ENCODE measurements at places on chromosomes 11 and 22.

DNA sequence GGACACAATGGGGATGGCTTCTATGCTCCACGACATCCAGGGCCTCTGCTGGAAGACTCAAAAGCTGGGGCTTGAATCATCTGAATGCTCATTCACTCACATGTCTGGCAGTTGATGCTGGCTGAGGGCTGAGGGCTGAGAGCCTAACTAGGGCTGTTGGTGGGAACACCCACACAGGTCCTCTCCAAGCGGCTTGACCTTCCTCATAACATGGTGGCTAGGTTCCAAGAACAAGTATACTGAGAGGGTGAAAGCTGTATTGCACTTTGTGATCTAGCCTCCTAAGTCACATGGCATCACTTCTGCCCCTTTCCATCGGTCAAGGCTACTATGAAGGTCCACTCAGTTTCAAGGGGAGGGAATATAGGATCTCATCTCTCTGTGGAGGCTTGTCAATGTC lies 7.5 kb downstream of the TMEM151A start:
- no peak for DNase-seq

GRCh38 chr22:20979243-20979809 lies 2.8 kb upstream of the LZTR1 start:
- peak; percentile 90 for DNase-seq

GRCh38 chr22:25569361-25569760 lies 4.9 kb downstream of the GRK3 start:
- no peak for DNase-seq

DNA sequence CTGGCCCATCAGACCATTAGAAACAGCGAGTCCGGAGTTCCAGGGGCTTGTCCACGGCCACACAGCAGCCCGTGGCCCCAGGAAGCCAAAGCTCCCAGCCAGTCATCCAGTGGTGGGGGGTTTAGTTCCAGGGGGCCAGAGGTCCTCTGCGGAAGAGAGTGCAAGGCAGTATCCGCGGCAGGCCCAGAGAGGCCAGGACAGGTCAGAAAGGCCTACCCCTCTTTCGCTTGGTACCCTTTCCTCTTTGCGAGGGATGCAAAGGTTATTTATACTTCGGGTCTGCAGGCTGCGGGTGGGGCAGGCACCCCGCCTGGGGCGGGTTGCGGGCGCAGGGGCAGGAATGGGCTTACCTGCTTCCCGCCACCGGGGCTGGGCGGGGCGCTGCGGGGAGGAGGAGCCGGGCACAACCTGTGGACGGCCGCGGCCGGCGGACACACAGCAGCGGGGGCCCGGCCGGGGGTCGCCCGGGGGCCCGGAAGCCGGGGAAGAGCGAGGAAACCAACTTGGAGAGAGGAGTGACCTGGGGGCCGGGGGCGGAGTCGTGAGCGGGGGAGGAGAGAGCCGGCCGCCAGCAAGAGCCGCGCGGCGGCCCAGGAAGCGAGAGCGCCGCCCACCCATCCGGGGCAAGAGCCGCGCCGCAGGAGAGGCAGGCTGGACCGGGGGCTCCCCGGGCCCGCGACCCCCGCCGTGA lies at the start of gene SH3BP1:
Gene SH3BP1, plus strand, starts transcription at position 600 of the 691 bp plus-strand sequence. CDS start 119 bp downstream, outside the sequence.
- DNase-seq, result peak; percentile 74

DNA sequence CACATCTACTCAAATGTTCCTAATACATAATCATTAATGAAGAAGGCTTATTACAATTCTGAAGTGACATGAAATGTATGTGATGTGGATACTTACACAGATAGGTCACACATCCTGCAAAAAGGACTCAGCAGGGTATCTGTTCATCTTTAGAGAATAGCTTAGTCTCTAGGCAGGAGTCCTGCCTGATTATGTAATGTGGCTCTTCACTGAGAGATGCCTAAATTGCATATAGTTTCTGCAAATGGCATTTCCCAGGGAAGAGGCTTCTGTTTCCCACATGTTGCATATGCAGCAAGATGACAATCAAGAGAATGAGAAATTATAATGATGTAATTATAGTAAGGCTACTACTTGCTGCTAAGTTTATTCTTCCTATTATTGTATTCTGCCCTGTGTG lies 58.8 kb upstream of the SLC36A4 start:
- no peak for DNase-seq

GRCh38 chr11:39910087-39910486 lies 1549.4 kb downstream of the LRRC4C start:
- no peak for DNase-seq

- DNase-seq, result no peak
These were observed 66.8 kb downstream of the TCF20 start for GRCh38 chr22:42203609-42204008.

- DNase-seq, result no peak
These were observed 475.6 kb downstream of the MIAT start for GRCh38 chr22:27133019-27133431.

GRCh38 chr11:17649261-17649660 lies 70.1 kb upstream of the MYOD1 start:
- no peak for DNase-seq

DNA sequence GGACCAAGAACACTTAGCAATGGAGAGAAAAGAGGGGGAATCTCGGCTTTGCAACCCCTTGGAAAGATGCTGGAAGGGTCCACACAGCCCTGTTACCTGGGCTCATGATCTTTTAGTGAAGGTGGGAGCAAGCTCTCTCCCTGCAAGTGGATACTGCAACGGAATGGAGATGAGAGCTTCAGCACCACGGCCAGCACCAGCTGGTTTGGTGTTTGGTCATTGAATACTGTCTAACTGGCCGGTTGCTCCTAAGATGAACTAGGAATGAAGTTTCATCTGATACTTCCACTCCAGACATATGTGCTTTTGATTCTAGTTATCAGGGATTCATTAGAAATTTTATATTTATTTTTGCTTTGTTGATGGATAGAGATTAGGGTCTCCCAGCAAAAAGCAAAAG lies 16.3 kb downstream of the HTR3A start:
- peak; percentile 63 for DNase-seq

DNA sequence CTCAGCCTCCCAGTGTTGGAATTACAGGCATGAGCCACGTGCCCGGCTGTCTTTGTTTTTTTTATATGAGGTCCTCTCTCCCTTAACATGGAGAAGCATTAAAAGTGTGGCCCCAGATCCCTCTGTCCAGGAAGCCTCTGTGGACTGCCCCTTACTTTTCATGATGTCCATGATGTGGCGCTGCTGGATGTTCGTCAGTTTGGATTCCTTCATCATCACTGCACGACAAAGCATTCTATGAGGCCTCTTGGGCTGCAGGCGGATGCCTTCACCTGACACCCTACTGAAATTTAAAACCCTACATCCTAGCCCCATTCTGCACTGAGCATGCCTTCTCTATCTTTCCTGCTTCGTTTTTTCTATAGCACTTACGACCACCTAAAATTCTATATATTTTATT lies 2.1 kb downstream of the C22orf23 start:
- DNase-seq, result peak; percentile 51

GRCh38 chr22:42721045-42721434 lies 370 bp upstream of the A4GALT start:
- no peak for DNase-seq

- peak; percentile 88 for DNase-seq
These were observed 38.9 kb upstream of the CSNK2A3 start for GRCh38 chr11:11391796-11392463.

GRCh38 chr11:58575377-58576020 lies at the start of gene LPXN:
LPXN (minus strand) TSS chr11:58575856; CDS start chr11:58575772, 84 bp downstream.
- peak; percentile 75 for DNase-seq

GRCh38 chr11:45089251-45089650 lies 57.2 kb upstream of the PRDM11 start:
- peak; percentile 94 for DNase-seq

- DNase-seq, result no peak
These were observed 379.8 kb downstream of the SOX6 start for GRCh38 chr11:15976433-15977045.

DNA sequence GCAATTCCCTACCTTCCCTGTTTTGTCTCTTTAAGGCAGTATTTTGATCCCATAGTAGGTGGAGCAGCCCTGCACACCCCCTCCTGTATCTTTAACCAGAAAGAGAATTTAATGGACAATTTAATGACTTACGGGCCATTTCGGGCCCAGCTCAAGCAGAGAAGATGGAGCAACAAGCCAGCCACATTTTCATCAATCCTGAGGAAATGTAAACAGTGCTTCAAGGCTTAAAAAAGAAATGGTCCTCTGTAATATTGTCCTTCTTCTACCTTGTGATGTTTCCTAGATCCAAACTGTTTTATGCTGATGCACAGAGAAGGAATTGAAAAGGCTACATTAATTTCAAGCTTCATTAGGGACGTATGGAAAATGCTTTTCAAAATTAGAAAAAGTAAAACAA lies 88.6 kb downstream of the MTMR3 start:
- DNase-seq, result no peak

GRCh38 chr11:32576456-32576855 lies 7.2 kb upstream of the EIF3M start:
- no peak for DNase-seq

DNA sequence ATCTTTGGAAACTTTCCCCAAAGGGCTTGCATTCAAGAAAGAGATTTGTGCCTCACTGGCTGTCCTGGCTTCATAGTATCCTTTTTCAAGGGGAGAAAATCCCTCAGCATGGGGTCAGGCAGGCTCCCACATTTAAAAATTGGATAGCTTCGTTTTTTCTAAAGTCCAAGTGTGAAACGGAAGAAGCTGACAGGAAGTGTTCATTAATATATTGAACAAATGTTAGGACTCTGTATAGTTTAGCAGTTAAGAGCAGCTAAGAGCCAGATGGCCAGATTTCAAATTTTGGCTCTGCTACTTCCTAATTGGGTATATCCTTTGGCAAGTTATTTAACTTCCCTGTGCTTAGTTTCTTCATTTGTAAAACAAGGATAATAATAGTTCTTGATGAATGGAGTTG lies 354.9 kb upstream of the FAT3 start:
- DNase-seq, result no peak

GRCh38 chr22:24191381-24191841 lies 10.1 kb downstream of the SUSD2 start:
- no peak for DNase-seq

DNA sequence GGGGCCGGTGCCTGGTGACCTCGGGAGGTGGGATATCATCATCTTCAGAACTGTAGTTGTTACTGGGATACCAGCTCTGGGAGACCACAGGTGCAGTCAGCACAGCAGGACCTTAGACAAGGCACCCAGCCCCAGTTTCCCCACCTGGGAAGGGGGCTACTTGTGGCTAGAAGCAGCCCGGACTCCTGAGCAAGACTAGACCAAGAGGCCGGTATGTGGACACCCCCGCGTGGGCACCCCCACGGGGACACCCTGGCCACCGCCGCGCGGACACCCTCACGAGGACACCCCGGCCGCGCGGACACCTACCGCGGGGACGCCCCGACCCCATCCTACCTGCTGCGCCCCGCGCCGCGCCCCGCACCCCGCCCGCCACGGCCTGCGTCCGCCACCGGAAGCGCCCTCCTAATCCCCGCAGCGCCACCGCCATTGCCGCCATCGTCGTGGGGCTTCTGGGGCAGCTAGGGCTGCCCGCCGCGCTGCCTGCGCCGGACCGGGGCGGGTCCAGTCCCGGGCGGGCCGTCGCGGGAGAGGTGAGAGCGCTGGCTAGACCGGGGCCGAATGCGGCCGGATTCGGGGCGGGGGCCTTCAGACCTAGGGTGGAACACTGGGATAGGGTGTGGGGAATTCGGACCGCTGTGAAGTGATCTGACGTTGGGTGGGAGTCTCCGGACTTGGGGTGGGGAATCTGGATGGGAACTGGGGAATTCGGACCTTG lies at the start of the genes COMT and TXNRD2:
Gene COMT, plus strand, starts transcription at position 408 of the 718 bp plus-strand sequence. CDS start 20,755 bp downstream, outside the sequence.
Gene TXNRD2, minus strand, starts transcription at position 454 of the 718 bp plus-strand sequence. Its CDS starts 15 bp downstream, at position 439.
- peak; percentile 88 for DNase-seq

DNA sequence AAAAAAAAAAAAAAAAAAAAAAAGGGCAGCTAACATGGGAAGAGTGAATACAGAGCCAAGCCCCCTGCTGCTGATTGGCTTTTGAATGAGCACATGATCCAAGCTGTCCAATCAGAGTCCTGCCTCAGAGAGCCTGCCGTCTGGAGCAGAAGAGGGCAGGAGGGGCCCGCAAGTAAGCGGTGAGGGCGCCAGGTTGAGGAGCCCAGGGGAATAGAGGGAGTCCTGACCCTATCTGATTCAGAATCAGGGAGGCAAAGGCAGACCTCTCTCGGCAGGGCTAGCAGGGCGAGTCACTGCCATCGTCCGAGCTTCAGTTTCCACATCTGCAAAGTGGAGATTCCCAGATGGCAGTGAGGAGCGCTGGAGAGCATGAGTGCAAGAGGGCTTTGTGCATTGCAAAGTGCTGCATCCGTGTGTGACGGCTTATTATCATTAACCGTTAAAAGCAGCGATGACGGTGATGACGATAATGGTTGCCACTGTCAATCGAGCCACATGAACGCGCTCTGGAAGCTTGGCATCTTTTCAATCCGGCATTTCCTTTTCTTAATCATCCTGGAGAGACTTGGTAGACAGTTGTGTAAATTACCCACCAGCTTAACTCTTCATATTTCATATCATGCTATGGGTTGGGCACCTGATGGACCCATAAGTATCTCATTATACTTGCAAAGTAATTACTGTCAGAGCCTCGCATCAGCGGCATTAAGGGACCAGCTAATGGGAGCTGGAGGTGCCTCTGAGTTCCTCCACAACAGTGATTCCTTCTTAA lies 68.6 kb upstream of the ATXN10 start:
- peak; percentile 84 for DNase-seq

DNA sequence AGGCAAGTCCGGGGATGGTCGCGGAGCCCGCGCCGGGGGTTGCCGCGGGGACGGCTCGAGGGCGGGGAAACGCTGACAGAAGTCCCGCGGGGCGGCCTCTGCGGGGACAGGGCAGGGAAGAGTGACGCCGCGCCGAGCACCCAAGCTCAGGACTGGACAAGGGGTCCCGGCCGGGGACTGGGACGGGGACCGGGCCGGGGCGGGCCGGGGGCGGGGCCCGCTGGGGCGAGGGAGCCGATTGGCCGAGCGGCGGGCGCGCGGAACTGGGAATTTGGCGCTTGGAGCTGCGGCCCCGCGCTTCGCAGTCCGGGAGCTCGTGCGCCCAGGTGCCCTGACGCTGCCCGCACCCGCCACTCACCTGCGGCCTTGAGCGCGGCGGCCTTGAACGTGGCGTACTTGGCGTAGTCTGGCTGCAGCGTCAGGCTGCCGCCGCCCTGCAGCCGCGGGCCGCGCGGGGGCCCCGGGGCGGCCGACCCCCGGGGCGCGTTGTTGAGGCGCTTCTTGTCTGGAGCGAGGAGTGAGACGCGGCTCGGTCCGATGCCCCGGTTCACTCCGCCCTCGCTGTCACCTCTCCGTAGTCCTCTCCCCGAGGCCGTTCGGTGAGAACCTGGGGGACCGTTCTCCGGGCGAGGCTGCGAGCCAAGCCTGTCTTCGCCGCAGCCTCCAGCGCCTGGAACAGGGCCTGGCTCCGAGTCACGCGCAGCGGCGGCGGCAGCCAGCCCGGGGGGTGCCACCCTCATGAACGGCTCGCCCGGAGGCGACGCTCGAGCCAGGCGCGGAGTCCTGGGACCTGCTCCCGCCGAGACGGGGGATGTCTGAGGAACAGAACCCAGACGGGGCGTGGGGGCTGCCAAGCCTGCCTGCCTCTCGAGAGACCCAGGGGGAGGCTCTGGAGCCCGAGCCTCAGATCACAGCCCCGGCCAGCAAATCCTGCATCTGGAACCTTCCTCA lies 4.5 kb downstream of the SHISA8 start:
- peak; percentile 20 for DNase-seq

DNA sequence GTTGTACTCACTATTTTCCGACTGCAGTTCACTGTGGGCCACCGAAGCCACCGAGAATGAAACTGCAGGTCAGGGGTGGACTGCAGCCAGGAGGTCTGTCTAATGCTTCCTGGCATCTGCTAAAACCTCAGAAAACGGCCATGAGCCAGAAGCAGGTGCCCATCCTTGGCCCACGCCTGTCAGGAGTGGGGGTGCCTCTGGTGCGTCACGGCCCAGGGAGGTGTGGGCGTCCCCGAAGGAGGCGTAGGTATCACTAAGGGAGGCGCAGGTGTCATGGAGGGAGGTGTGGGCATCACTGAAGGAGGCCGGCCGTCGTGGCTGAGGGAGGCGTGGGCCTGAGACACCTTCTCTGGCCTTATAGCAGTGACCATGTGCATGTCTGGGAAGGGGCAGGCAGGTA lies 456.2 kb downstream of the TBC1D22A start:
- no peak for DNase-seq
